ENCODE measurements at places on chromosomes 11 and 22.

GRCh38 chr22:36808721-36809344 lies 8.0 kb downstream of the PVALB start:
- no peak for DNase-seq

DNA sequence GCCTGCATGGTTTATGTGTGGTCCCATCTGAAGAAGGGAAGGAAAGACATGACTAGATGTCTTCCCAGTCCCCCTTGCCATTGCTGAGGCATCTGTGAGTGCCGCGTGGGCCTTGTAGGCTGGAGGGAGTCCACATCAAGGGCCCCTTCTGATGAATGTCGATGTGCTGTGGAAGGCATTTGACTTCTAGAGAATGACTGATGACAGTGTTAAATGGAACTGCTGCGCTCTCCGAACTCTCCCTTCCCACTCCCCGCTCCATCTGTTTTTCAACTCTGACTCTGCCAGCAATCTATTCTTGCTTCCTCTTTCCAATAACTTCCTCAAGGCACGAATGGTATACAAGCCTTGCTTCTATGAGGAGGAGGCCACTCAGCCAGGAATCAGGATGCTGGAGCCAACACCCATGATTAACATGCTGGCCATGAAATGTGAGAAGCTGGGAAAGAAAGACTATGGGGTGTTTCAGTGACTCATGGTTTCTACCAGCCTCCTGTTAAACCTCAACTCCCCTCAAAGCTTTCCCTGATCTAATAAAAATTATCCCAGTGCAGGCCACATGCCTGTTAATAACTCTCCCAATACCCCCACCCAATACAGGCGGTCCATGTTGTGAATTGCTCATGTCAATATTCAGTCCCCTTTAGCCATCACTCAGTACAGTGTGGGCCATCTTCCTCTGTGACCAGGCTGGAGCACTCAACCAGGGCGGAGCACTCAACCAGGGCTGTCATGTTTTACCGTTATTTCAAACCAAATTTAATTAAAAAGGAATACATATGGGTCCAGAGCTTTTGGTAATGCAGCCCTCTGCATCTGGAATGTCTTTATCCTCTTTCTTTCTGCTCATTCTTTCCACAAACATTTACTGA lies 46.4 kb upstream of the TBCEL start:
- no peak for DNase-seq

GRCh38 chr22:50252082-50253045 lies 1.3 kb upstream of the HDAC10 start:
- DNase-seq = peak; percentile 65

GRCh38 chr11:19646921-19647320 lies 65.7 kb upstream of the NAV2 start:
- DNase-seq = no peak

GRCh38 chr11:45091563-45092403 lies 54.7 kb upstream of the PRDM11 start:
- DNase-seq = no peak

- DNase-seq = no peak
These were observed 111.1 kb downstream of the FBXO7 start for GRCh38 chr22:32585737-32586136.

DNA sequence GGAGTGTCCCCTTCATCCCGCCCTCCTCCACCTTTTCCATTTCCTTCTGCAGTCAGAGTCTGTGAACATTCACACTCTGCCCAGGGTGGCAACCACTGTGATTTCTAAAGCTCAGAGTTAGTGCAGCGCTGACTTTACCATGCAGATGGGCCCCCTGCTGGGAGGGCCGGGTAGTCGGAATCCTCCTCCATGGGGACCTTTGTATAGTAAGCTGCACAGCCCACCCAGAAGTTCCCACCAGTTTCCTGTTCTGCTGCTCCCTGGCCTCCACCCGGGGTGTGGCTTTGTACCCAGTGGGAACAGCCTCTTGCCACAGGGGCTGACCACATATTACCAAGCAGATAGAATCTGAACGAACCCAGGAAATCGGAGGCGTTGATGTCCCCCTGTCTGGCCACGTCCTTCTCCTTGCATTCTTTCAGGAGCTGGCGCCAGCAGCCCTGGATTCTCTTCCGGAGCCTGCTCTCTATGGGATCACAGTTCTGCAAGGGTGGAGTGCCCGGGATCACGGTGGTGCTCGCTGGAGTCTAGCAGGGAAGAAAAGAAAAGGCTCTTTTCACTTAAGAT lies 125.3 kb downstream of the MPPED1 start:
- no peak for DNase-seq

GRCh38 chr11:72844356-72844755 lies 30.1 kb downstream of the ATG16L2 start:
- no peak for DNase-seq

- no peak for DNase-seq
These were observed 72.5 kb downstream of the MICAL2 start for GRCh38 chr11:12182676-12183541.

GRCh38 chr11:128422576-128423370 lies 164.6 kb downstream of the ETS1 start:
- peak; percentile 91 for DNase-seq

- no peak for DNase-seq
These were observed 56.7 kb downstream of the CABIN1 start for GRCh38 chr22:24067587-24068376.

DNA sequence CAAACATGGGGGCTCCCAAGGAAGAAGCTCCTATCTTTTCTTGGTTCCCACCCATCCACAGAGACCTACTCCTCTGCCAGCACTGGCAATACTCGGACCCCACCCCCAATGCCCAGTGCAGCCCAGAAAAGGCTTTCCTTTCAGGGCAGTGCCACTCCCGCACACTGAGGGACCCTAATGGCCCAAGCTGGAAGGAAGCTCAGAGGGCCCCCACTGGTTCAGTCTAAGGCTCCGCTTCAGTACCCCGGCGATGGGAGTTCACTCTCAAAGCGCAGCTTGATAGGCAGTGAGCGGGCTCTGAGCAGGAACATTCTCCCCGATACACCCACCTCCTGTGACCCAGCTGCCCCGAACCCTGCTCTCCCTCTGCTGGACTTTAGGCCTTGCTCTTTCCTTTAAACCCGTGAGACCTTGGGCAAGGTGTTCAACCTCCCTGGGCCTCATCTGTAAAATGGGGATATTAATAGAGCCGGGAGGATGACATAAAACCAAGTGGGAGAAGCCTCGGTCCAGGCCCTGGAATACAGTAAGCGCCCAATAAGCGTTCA lies 48.4 kb downstream of the CHRDL2 start:
- DNase-seq = no peak

DNA sequence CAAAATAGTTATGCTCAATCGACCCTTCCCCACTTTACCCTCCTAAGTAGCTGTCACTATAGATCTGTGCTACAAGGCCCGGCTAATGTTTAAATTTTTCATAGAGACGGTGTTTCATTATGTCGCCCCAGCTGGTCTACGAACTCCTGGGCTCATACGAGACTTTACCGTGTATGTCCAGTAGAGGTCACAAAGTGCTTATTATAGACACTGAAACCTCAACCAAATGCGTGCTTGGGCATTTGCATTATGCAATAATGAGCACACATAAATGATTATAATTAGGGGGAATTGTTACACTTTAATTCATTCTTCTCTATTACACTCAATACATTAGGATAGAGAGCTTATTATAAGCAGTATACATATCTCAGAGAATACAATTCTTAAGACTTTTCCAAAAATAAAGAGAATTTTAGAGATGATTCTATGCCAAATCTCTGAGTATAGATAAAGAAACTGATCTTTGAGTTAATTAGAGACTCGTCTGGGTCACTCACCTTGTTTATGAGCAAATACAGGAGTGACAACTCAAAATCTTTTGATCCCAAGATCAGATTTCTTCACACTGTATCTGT lies 12.5 kb upstream of the MRPL16 start:
- DNase-seq = no peak

DNA sequence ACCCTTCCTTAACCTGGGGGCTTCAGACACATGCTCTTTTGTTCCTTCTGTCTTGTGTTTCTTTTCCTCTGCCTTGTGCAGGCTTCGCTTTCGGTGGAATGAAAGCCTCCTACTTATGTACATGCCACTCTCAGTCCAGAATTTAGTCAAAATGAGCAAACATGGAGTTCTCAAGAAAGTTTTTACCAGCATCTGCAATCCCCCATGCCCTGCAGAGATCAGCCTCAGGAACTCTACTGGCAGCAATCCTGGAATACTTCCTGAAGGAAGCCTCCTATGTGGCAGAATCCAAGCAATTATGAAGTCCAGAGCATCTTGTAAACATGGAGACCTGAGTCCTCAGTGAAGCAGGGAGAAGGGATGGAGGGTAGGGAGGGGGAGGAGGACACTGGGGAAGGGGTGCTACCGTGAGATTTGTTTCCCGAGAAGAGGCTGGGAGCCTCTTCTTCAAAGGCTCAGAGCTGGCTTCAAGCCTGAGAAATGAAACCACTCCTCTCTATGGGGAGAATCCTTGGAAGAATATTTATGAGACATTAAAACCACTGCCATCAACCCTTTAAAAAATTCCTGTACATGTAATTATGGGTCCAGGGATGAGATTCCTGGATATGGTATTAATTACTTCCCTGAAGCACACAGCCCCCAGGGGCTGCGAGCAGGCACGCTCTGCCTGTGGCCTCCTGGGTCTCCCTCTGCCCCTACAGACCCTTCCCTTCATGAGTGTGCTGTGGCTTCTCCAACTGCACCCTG lies 58.4 kb downstream of the TENM4 start:
- no peak for DNase-seq

DNA sequence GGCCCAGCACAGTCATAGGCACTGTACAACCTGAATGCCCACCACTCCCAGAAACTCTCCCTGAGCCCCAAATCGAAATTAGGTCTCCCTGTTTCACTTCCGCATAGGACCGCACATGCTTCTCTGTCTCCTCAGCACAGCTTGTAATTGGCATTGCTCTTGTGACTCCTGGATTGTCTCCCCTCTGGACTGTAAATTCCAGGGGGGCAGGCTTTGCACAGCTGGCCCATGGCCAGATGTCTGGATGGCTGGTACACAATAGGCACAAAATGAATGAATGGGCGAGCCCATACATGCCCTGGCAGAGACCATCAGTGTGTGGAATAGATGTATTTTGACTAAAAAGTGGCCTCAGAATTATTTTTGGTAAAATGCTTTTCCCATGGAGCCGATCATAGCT lies 63.3 kb upstream of the PHF21B start:
- no peak for DNase-seq

DNA sequence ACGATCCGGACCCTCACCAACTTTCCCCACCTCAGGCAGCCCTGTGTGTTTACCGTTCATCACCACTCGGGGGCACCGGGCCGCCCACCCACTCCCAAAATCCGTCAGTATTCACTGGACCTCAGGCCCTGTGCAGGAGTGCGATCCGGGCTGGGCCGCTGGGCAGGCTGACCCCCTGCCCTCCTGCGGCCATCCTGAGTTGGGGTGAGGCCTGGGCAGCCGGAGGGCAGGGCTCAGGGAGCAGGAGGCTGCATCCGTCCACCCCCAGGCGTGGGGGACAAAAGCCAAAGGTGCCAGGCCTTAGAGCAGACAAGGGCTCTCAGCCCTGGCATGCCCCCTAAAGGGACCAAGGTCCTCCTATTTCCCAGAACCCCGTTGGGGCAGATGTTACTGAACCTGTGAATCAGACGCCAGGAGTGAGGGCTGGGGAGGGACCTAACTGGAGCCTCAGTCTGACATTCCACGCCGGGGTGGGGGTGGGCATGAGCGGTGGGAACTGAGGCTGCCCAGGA lies 16.8 kb upstream of the TMEM191C start:
- DNase-seq = no peak

DNA sequence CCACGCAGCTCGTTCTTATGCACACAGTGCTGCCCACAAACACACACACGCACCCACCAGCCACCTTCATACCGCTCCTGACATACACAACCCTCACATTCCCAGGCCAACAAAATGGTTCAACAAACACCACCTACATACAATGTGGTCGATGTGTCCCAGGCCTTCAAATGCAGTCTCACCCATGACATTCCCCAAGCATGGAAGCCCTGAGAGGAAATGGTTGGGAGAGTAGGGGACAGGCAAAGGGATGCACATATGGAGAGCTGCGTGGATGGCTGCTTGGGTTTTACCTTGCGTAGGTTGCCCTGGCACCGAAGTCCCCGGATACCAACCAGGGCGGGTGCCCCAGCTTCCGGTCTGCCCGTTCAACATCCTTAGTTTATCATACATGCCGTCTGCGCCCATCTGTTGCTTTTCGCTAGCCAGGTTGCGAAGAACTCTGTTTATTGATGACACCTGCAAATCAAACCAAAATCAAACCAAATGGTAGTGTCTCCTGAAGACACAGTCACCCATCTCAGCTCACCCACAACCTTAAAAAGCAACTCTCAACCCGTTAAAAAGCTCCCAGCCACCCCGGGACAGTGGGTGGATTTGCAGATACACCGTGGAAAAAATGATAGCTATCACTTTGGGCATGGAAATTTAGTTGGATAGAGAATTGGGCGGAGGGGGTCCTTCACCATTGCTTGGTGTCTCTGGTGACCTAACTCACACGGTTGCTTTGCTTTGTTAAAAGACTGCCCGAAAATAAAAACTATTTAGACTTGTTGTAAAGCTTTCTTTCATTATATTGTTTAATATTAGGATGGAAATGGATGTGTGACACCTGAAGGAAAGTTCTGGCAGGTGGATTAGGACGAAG lies 10.5 kb downstream of the PAX6 start:
- no peak for DNase-seq

Data from activated gamma-delta T cell treated with anti-CD3 and anti-CD28 coated beads, Interleukin-2, amount 50 U/mL, for 16 hours (primary cell).